ENCODE measurements at places on chromosomes 5 and 9.
A peak's percentile ranks its signal among the peaks of the same experiment; 100 is the strongest.

DNA sequence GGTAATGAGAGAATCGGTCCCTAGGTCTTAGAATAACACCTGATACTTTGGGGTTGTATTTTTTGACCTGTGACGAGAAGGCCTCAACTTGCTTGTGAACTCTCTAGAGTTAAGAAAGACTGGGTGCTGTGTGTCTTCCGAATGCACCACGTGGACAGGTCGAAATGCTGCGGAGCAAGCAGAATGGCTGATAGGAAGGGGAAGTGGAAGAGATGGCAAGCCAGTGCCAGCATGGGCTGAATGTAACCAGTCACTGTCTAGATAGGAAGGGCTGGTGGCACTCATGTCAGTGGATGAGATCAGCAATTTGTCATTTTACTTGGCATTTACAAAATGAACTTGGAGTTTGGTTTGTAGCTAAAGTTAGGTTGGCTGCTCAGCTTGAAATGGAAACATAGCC is 5.6 kb downstream of the OTULINL start:
- DNase-seq: no peak

DNA sequence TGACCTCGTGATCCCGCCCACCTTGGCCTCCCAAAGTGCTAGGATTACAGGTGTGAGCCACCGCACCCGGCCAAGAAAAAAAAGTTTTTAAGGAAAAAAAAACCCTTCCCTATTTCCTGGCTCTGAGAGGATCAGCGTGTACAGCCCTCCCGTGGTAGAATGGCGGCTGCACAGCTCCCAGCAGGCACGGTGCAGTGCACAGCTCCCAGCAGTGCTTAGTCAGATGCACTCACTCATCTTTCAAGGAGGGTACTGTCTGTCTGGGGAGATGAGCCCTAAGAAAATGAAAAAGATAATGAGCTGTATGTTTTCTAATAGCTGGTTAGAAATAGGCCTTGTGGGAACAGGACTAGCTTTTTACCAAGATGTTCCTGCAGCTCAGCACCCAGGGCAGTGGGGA is 36.7 kb upstream of the SLC2A8 start:
- no peak for DNase-seq

GRCh38 chr5:177429248-177430040 is 3.0 kb downstream of the GRK6 start:
- DNase-seq: no peak

DNA sequence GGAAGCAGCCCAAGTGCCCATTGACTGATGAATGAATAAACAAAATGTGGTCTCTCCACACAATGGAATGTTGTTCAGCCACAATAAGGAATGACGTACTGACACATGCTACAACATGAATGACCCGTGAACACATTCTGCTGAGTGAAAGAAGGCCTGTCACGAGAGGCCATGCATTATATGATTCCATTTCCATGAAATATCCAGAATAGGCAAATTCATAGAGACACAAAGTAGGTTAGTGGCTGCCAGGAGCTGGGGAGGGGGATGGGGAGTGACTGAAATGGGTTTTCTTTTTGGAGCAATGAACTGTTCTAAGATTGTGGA is 41.4 kb downstream of the BICD2 start:
- no peak for DNase-seq

DNA sequence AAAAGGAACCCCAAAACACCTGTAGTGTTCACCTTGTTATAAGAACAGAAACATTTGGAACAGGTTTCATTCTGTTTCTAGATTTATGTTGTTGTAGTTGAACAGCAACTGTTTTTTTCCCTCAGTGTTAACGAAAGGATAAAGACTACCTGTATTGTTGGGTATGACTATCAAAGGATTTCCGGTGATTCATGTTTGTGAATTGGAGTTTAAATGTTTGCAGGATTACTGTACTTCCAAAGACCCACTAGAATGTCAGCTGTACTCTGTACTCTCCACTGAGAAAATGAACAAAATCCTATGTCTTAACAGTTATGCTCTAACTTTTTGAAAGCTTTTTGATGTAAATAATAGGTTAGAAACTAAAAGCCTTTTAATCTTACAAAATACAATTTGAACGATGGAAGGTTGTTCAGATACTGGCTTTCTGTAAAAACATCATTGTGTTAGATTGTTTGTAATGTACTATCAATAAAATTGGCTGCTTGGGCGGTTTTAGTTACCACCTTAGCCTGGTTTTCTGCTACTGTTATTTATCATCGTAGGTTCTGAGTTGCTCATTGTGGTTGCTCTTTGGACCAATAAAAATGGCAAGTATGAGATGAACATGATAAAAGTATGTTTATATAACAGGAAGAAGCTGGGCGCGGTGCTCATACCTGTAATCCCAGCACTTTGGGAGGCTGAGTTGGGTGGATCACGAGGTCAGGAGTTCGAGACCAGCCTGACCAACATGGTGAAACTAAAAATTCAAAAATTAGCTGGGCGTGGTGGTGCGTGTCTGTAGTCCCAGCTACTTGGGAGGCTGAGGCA is 44.1 kb downstream of the DCP2 start:
- peak; percentile 52 for DNase-seq

DNA sequence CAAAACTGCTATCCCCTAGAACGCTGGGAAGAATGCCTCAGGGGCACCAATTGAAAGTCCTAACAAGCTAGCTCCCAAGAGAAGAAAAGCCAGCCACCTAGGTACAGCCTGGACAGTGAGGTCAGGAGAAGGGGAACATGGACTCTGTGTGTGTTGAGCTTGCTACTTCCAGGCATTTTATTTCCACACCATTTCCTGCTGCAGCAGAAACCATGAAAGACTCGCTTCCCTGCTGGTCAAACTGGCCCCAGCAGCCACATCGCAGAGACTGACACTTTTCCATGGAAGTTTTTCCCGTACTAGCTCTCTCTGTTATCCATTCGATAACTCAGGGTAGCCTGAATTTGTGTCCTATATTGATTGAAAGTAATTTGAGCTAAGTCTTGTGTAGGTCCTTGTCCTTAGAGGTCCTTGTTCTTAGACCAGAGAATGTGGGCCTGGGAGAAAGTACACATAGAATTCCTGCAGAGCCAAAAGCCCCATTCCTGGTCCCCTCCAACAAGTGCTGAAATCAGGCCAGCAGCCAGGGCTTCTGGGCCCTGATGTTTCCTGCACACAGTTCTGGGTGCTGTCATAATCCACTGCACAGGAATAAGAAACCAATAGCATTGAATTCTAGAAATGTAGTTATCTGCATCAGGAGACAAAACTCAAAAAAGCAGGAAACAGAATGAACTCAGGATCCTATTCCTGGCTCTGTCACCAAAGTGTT is 96.6 kb downstream of the BRINP1 start:
- no peak for DNase-seq

DNA sequence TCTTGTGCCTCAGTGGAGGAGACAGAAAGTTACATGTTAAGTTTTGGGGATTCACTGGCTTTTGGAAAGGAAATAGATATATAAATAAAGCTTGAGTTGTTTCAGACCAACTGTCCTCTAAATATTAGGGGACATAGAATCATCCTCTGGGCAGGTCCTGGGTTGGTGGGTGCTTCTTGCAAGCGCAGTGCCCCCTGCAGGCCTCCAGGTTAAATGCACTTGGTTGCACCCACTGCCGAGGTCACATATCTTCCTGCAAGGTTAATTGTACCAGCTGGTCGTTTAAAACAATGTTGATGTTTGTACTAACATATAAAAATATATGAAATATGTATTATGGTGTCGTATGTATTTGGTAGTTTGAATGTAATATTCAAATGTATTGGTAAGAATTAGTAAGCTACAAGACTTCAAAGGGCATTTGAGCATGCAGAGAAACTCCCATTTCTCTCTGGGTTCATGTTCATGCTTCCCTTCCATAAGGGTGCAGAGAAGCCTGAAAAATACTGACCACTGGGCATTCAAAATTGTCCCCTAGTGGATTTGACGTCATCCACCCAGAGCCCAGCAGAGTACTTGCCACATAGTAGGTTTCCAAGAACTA is 87.0 kb downstream of the ZNF618 start:
- no peak for DNase-seq

DNA sequence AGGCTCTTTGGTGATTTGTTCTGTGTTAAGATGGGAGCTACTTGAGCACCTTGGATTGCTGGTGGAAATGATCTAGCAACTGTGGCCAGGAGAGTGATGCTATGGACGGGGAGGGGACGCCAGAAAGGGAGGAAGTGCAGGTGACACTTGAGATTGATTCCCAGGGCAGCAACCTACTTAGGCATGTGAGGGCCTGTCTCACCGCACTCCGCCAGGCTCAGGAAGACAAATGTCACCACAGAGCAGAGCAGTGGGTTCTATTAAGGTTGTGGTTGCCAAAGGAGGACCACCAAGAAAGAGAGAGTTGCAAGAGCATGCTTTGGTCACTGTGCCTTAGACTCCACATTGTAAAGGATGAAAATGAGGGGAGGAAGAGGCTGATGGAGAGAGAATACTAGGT is 404.3 kb downstream of the IRX1 start:
- no peak for DNase-seq

- DNase-seq: no peak
Measured at GRCh38 chr5:141100243-141100805, at the start of gene PCDHB3. TSS of gene PCDHB3 (plus strand) at chr5:141100473. CDS start at chr5:141100650, 177 bp downstream.

GRCh38 chr5:9454012-9454481 is 91.8 kb downstream of the SEMA5A start:
- DNase-seq: no peak

DNA sequence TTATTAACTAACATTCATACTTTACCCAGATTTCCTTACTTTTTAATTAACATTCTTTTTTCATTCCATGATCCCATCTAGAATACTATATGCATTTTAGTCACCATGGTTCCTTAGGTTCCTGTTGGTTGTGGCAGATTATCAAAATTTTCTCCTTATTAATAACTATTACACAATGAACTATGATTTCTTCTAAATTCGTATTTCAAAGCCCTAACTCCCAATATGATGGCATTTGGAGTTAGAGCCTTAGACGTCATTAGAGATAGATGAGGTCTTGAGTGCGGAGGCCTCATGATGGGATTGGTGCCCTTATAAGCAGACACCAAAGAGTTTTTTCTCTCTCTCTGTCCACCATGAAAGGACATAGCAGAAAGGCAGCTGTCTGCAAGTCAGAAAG is 485.4 kb downstream of the TLR4 start:
- no peak for DNase-seq

DNA sequence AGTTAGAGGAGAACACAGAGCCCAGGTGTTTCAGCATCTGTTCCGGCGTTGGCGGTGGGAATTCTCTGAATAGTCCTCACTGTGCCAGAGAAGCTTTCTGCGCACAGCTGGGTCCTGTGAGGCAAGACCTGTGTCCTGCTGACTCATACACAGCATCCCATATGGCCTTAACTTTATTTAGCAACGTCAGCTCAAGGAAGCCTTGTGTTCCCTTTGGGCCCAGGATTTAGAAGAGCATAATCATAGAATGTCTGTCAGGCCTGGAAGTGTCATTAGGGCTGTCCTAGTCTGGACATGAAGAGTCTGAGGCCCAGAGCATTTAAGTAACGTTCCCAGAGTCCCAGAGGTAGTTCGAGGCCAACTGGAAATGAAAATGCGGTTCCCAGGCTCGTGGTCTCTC is 188.6 kb upstream of the DMRT1 start:
- no peak for DNase-seq

GRCh38 chr5:64746446-64746845 is 22.0 kb downstream of the SREK1IP1 start:
- no peak for DNase-seq

- DNase-seq: no peak
Measured at GRCh38 chr9:124660341-124660801, 110.7 kb downstream of the NR6A1 start.

GRCh38 chr5:125536582-125536981 is 790.1 kb upstream of the ZNF608 start:
- no peak for DNase-seq

DNA sequence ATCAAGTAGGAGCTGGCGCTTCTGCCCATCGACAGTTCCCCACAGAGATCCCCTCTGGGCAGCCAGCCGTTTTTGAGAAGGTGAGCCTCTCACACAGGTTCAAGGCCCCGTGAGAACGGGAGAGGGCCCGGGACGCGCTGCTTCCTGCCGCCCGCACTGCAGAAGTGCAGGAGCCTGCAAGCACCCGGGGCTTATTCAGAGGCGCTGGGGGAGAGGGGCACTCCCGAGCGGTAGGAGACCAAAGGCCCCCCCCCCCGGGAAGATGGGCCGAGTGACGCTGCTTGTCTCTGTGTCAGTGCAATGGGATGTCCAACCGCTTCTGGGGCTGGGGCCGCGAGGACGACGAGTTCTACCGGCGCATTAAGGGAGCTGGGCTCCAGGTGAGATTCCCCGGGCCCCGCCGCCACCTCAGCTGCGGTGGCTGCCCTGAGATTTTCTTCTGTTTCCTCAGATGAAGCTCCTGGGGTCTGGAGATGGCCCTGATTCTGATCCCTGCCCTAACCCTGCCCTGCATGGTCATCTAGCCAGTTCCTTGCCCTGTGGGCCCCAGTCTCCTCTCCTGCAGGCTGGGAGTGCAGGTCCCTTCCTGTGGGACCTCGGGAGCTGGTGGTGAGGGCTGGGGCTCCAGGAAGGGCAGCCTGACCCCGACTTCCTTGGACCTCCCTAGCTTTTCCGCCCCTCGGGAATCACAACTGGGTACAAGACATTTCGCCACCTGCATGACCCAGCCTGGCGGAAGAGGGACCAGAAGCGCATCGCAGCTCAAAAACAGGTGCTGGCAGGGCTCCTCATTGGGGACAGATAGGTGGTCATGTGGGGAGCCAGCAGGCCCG is 8.5 kb downstream of the B4GALT7 start:
- DNase-seq: no peak

DNA sequence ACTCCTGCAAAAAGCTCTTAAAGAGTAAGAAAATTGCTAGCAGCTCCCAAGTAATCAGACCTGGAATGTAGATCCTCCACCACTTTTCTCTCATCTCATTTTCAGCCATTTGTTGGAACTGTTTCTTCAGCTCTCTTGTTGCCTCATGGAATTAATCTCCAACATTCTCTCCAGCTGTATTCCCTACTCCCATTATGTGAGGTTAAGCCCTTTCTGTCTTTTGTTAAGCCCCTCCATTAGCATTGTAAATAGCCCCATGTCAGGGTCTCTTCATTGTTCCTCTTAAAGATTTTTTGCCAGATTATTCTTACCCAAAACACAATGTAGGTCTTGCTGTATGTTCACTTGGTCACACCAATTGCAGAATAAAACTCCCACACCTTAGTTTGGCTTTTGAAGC is 119.8 kb downstream of the PLPPR1 start:
- DNase-seq: no peak

DNA sequence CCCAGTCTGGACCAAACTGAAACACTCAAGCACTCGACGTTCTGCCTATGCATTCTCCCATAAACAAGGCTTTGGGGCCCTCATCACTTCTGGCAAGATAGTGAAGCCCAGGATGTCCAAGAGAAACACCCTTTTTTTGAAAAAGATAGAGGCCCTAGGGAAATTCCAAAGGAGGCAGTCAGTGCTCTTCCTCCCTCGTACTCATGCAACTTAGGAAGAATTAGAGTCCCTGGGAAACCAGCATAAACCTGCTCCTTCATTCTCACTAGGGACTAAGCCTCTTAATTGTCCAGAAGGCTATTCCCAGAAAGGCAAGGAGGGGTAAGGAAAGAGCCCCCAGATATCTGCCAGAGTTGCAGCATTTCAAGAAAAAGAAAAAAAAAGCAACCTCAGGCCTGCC is 7.8 kb upstream of the RUSC2 start:
- no peak for DNase-seq

- no peak for DNase-seq
Measured at GRCh38 chr5:1293416-1294205, 1.3 kb downstream of the TERT start.

Measured in HS-5 (cell line).